Osteocyte (in vitro differentiated cells): ENCODE measurements at places on chromosomes 3 and 15.
A peak's percentile ranks its signal among the peaks of the same experiment; 100 is the strongest.

DNA sequence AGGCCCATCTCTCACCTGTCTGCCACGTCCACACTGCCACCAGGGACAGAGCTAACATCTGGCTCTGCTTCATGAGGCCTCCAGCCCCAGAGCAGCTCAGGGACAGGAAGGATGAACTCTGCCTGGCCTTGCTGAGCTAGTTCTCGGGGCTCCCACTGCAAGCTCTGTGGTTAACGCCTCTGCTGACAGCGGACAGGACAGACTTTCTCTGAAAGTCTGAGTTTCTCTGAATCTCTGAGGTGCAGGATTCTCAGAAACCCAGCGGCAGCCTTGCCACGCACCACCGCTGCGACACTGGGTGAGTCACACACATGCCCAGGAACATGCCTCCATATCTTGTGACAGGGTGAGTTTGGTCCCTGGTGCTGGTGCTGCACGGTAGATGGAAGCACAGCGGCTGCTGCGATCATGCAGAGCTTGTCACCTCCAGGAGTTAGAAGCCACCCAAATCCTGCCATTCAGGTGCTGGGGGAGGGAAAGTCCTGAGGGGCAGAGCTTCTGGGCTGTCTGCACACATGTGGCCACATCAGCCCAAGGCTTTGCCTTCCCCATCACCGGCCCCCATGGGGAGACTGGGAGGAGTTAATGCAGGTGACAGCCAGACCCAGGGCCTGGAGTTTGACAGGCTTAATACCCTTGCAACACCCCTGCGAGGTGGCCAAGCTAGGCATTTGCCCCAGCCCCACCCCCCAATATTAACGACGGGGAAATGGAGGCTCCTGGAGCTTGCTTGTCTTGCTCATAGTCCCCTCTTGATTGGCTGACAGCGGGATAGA, 267.0 kb downstream of the PLCL2 start:
- no peak for DNase-seq

GRCh38 chr3:18740631-18741583, 315.8 kb upstream of the SATB1 start:
- DNase-seq = no peak

DNA sequence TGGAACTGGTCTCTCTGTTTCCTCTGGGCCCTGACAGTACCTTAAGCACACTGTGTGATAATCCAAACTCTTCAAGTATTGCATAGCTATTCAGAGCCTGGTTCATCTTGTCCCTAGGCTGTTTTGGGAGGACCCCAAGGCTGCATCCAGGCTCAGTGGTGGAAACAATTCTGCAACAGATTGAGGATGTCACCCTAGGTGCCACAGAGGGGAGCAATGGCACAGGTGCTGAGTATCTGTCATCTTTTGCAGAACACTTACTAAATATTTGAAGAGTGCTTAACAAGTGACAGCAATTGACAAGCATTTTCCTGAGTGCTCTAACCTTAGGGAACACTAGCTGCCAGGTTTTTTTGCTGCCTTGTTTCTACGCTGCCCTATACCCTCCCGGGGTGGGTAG, 27.8 kb downstream of the STARD5 start:
- DNase-seq = no peak

DNA sequence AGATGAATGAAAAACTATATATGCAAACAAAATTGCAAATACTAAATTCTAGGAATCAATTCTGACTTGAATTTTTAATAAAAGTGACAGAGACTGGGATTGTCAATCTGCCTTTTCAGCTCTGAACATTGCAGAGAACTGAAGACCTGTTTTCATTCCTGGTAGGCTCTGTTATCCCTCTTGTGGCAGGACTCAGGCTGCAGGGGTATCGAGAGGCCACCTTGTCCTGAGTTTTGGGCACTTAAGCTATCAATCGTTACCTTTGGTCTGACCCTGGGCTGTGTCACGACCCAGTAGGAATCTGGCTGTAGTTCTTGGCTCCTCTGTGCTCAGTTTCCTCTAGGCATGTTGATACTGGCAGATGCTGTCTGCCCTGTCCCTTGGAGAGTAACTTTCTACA, 238.0 kb downstream of the CACNA2D3 start:
- DNase-seq = no peak

DNA sequence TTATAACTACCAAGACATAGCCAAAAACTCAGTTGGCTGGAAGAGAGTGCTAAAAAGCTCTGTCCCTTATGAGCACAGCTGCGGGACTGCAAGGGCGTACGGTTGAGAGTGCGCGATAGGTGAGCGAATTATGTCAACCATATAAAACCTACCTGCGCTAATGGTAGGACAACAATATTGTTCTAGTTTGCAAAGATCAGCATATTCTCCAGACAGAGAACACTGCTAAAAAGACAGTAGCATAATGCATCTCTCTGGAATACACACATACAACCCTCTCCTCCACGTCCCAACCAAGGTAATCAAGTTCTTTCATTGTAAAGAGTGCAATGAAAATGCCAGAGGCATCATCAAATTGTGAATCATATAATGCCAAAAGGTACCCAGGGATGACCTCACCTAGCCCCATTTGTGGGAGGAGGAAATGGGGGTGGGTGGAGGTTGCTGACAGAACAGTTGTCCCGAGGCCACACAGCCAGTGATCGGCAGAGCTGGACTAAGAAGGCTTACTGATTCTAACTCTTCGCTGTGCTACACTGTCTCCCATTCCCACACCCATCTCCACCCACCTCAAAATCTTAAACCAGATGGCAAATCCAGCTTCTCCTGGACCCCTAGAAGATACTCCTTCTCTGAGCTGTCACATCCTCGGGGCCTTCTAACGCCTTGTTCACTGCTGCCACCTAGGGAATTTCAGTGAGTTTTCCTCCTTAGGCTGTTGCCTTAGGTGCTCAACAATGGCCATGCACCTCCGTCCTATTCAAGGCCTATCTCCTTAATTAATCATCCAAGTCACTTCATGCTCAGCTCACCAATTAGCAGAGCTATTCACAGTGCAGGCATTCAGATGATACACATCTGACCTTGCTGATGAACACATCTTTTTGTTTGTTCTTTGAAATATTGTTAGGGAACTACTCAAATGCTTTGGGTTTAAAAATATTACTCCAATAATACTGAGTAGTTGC, 60.7 kb downstream of the RPL22L1 start:
- DNase-seq = no peak

DNA sequence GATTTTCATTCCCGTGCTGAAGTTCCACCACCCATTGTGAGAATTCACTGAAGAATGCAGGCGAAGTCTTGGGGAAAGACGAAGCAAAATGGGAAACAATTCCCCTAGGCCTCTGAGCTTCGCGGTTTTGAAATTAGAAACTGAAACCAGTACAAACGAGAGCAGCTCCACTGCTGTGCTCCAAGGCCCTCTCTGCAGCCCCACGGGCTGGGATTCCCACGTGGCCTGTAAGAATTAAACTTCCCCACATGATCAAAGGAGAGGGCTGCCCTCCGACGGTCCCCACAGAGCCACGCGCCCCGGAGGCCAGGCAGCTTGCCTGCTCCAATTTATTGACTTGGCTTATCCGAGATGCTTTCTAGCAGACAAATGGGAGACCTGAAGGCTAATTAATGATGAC, 144.0 kb downstream of the GREM1 start:
- peak; percentile 90 for DNase-seq

DNA sequence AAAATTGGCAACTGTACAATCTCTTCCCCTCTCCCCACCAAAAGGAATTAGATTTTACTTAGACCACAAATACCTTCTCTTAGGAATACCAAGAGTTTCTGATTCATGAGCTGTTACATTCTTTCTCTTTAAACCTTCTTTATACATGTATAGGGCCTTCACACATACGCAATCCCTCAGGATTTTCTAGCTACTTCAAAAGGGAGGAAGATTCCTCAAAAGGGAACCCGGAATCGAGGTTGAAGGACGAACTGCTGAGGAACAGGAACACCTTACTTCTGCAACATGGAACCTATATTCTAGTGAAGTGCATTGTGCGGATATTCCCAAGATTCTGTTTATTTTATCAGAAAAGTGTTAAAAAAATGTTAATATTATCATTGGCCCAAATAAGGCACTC, 52.3 kb downstream of the GABRB3 start:
- DNase-seq = no peak

DNA sequence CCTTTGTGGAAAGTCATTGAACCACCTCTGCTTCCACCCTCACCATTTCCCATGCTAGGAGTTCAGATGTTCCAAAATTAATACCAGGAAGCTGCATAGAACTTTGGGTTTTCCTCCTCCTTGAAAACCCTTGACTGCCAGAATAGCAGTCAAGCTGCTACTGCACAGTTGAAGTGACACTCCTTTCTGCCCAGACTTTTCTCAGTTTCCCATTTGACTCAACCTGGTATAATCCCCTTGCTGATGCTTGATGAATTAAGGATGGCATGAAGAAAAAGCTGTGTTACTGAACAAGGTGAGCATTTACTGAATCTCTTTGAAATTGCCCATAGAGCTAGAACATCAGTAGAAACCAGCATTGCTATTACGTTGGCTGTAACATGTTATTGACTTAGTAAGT, 286.0 kb downstream of the EDEM1 start:
- no peak for DNase-seq

GRCh38 chr15:40301467-40302179, 6.1 kb downstream of the PLCB2 start:
- no peak for DNase-seq

DNA sequence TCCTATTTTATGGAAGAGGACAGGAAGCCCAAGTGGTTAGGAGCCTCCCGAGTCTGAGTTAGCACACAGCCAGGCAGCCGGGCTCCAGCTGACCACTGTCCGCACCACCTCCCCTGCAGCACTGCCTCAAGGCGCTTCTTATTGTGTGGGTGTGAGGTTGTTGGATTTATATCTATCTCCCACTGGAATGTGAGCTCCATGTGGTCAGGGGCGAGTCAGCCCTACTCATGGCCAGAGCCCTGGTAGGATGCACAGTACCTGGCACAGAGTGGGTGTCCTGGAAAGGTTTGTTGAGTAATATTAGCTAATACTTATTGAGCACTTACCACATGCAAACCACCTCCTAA, 9.7 kb upstream of the FBLN2 start:
- DNase-seq = no peak

DNA sequence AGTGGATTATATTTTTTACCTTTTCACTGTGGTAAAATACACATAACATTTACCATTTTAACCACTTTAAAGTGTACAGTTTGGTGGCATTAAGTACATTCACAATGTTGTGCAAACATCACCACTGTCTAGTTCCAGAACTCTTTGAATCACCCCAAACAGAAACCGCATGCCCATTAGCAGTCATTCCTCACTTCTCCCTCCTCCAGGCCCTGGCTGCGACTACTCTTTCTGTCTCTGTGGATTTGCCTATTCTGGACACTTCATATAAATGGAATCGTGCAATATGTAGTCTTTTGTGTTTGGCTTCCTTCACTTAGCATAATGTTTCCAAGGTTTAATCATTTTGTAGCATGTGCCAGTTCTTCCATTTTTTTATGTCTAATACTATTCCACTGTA, 409.8 kb downstream of the NTRK3 start:
- DNase-seq = no peak

GRCh38 chr15:52085299-52085698, 27.3 kb downstream of the BCL2L10 start:
- DNase-seq = no peak

- DNase-seq = no peak
Measured at GRCh38 chr3:16136055-16136454, 38.4 kb upstream of the GALNT15 start.

- no peak for DNase-seq
Measured at GRCh38 chr3:69879051-69879450, 120.5 kb upstream of the SAMMSON start.

DNA sequence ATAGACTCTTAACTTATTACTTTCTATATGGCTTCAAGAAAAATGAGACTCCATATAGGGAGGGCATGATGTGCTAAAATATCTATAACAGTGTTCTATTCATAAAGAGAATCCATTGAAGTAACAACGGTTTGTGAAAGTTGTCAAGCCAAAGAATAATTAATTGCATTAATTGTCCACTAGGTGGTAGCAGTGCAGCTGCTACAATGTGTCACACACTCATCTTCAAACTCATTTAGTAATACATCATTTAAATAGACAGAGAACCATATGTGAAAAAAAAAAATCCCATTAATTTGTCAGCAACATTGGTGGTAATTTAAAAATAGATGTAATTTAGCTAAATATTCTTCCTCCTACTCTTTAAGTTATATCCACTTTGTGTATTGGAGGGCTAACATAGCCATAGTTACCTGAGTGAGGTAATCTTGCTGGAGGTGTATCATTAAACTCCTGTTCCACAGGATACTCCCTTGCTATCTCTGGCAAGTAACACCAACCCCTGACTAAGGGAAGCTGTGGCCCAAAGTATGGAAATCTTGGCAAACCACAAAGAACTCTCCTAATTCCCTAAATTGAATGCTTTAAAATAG, 3.7 kb upstream of the CPA3 start:
- DNase-seq = no peak

DNA sequence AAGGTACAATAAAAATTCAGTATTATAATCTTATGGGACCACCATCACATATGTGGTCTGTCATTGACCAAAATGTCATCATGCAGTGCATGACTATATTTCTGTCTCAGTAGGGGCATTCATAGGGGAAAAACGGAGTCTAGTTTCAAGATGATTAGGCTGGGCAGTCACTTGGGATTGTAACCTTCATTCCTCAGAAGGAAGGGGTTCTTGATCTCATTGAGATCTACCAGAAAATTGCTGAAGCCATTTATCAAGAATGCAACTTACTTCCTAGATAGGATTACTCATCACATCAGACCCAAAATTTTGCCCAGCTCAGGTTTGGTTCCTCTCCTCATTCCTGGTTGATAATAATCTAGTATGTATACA, 37.3 kb downstream of the BTD start:
- no peak for DNase-seq

DNA sequence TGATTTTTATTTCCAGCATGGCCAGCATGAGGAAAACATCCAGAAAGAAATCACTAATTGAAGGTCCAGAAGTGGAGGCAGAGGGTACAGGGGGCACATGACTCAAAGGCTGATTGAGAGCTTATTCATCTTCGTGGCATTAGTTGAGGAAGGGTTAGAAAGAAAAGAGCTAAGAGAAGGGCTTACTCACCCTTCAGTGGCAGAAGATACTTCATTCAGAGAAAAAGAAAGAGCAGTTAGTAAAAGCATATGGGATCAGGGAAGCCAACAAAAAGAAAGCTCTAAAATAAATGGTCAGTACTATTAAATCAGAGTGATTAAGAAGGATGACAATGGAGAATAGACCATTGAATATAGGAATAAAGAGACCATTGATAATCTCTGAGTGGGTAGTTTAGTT, 25.2 kb downstream of the GAP43 start:
- DNase-seq = no peak

GRCh38 chr15:71203586-71204474, 88.6 kb downstream of the THSD4 start:
- no peak for DNase-seq

- DNase-seq = peak; percentile 99
Measured at GRCh38 chr3:101676765-101677435, at the start of gene ZBTB11. Gene ZBTB11, minus strand, starts transcription at chr3:101677132. Its CDS starts 218 bp downstream, at chr3:101676914.

DNA sequence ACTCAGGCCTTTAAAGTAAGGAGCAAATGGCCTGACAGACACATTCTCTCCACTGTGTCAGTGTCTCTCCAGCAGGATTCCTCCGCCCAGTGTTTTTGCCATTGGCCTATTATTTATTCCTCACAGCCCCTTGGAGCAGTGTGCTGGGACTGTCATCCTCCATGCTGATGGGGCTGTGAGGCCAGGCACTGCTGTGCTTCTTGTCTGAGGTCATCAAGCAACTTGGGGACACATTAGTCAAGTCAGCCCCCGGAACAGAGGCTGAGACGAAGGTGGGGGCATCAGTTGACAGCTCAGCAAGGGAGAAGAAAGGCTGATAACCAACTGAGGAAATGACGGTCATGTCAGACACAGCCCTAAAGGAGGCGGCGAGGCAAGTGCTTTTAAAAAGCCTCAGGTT, 67.4 kb downstream of the XXYLT1 start:
- DNase-seq = no peak

GRCh38 chr3:146781606-146782005, 176.5 kb upstream of the PLSCR5 start:
- DNase-seq = no peak
